ENCODE measurements at places on chromosomes 1 and 21. TPM values are rescaled to one million over a fixed set of nuclear protein-coding genes. Genes with fewer than 3 reads are reported as not detected.

Gene SLC16A4
- 3.3 TPM for total RNA-seq

DNA sequence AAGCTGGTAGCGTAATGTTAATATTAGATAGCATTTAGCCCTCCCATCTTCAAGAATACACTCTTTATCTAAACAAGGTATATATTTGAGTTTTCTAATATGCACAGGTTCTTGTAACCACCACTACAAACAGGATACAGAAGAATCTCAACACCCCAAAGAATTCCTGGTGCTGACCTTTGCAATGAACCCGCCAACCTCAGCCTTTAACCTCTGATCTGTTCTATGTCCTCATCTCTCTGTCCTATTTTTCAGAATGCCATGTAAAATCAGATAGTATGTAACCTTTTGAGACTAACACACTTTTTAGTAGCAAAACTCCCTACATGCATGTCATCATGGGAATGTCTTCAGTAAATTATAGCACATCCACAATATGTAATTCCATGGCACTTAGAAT lies 71.1 kb downstream of the LRRC8C start:
- DNase-seq, result no peak

Gene HES4
- 63.6 TPM for total RNA-seq

Gene DENND2C
- total RNA-seq, result 8.4 TPM

Gene ELF3
- 1,345 TPM for total RNA-seq

- DNase-seq, result peak; percentile 90
These were observed 37.9 kb upstream of the BTG2 start for GRCh38 chr1:203267347-203267846.

DNA sequence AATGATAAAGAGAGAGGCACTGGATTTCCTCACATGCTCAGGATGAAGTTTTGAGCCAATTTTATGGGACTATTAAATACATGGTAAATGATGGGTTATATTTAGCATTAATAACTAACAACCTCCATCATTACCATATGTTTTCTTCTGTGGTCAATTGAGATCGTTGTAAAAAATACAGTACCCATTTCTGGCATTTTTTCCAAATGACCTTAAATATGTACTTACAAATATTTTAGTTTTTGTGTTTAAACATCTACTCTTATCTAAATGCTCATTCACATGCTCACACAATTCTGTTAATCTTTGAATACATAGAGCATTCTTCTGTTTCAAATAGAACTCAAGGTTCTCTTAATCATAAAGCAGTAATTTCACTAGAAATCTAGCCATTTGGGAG lies 330.0 kb upstream of the BRINP3 start:
- no peak for DNase-seq

DNA sequence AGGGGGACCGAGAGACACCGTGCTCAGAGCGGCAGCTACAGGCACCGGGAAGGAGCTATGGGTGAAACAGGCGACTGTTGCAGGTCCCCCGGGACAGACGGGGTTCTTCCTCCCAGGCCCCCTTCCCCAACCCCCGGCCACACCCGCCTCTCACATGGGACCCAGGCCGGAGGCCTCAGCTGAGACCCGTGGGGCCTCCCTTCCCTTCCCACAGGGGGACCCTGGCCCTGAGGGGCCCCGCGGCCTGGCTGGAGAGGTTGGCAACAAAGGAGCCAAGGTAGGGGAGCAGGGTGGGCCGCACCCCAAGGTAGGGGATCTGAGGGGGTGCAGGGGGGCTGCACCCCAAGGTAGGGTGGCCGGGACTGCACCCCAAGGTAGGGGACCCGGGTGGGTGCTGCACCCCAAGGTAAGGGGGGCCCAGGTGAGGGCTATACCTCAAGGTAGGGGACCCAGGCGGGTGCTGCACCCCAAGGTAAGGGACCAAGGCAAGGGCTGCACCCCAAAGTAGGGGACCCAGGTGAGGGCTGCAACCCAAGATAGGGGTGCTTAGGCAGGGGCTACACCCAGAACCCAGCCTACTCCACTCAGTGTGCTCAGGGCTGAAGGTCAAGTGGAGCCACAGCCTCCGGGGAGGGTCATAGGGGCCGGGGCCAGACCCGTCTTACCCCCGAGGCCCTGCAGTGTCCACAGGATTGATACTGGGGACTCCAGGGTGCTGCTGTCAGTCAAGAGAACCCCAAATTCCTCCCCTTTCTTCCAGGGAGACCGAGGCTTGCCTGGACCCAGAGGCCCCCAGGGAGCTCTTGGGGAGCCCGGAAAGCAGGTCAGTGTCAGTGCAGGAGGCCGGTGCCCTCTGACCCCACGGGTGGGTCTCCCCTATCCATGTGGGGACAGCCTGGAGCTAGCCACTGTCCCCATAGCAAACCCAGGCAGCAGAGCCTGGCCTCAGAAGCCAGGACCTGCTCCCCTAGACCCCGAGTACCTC lies 22.7 kb downstream of the COL6A2 start:
- DNase-seq, result no peak

- no peak for DNase-seq
These were observed 192.3 kb downstream of the SLC45A1 start for GRCh38 chr1:8510041-8510823.

DNA sequence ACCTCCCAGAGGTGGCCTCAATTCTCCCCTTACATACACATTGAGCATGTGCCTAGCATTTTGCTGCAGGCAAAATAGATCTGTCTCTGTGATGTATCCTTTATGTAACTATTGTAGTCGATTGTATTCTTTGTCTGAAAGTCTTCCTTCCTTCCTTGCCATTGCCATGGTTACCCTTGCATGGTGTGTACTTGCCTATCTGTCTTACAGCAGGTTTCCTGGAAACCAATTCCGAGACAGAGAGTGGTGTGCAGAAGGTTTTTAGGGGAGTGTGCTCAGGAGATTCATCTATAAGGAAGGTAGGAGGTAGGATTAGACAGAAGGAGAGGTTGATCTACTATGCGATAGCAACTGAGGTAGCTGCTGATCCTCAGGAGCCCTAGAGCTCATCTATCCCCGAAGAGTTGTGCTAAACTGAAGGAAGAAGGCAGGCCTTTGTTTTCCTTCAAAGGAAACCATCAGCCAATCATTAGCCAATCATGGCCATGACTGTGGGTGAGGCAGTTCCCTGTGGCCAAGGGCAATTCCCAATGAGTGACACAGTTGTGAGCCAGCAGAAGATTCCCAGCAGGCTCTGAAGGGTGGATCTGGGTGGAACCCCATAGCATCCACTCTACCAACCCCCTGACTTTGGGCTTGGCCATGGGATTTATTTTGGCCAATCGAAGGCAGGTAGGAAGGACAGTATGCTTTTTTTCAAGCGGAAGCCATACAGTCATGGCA lies 15.0 kb downstream of the CITED4 start:
- no peak for DNase-seq

Gene CATSPER4
- total RNA-seq, result not detected

DNA sequence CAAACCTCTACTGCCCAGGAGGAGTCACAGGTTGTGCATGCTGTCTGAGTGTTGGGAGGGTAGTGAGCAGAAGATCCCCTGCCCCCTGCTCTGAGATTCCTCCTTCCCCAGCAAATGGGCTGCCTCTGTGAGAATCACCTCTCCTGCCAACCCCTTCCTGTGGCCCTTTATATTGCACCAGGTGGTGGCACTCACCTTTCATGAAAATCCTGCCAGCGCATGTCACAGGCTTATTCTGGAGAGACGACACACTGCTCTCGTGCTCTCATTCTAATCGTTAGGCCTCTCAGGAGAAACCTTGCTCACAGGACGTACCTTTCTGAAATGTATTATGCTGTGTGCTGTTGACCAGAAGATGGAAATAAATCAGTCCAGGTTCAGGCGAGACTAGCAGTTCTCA lies 113.7 kb downstream of the RGL1 start:
- DNase-seq, result no peak

Gene FCRL2
- total RNA-seq, result 0.42 TPM

Gene SLC35D1
- 27.6 TPM for total RNA-seq

DNA sequence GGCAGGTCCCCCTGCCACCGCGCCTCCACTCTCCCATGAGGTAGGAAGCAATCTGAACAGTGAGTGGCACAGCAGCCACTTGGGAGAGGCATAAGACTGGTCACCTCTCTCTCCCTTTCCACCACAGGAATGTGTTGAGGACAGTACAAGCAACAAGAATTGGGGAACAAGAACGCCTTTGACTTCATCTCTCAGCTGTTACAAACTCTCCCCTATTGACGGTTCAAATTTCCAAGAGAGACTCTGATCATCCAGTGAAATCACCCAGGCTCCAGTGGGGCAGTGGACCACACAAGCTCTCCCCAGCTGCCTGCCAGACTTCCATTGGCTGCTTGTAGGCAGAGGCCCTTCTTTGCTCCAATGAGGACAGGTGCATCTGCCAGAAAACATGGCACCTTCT lies 249.9 kb upstream of the JUN start:
- no peak for DNase-seq

Gene SPATA1
- total RNA-seq, result 0.96 TPM

DNA sequence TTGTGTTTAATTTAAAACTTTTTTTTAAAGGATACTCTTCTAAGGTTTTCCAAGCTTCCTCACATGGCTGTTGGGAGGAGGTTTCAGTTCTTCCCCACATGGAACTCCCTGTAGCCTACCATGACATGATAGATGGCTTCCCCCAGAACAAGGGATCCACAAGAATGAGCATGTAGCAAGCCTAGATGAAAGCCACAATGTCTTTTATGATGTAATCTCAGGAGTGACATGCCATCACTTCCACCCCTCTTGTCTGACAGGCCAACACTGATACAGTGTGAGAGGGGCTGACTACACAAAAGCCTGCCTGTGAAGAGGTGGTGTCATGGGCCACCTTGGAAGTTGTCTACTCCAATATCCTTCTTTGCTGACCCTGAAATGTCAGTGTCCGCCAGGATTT lies 32.0 kb downstream of the CD34 start:
- DNase-seq, result no peak

DNA sequence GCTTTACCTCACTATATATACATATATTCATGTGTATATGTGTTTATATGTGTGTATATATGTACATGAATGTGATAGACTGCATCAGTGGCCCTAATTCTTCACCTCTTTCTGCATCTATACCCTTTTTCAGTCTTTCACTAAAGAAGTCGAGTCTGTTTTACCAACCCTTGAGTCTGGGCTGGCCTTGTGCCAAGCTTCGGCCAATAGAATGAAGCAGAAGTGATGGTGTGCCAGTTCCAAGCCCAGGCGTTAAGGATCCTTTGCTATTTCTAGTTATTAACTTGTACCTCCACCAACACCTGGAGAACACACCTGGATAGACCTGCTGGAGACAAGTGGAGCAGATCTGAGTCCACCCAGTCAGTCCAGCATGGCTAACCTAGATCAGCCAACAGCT lies 61.6 kb upstream of the PPM1J start:
- no peak for DNase-seq

- DNase-seq, result no peak
These were observed 73.5 kb upstream of the KAZN start for GRCh38 chr1:14524826-14525636.

Gene MYCL
- total RNA-seq, result 84.3 TPM

Gene OXCT2
- total RNA-seq, result 1.1 TPM

GRCh38 chr1:183609313-183609712 lies 19.1 kb upstream of the NCF2 start:
- DNase-seq, result no peak

Gene CBR3
- total RNA-seq, result 1.8 TPM

- peak; percentile 18 for DNase-seq
These were observed 205.0 kb upstream of the GRIK3 start for GRCh38 chr1:37239225-37239740.

DNA sequence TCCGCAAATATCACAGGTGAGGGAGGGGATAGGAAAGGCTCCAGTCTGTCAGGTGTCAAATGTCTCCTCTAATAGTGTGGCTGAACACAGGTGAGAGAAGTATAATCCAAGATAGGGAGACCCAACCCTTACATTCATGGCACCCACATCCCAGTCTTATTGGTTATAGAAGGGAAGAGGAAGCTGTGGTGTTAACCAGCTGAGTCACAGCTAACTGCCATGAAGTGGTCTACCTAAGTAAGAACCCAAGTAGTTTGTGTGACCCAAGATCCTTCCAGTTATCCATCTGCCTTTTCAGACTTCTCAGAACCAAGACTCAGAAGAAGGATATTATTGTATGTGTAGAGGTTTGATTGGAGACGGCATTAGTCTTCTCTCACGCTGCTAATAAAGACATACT lies 37.1 kb downstream of the DDAH1 start:
- no peak for DNase-seq

- peak; percentile 48 for DNase-seq
These were observed 42.4 kb upstream of the TACSTD2 start for GRCh38 chr1:58619286-58620054.

- DNase-seq, result no peak
These were observed 11.1 kb downstream of the CHAF1B start for GRCh38 chr21:36396325-36396724.

Gene CFAP74
- total RNA-seq, result 0.83 TPM

Gene COL8A2
- total RNA-seq, result 8.0 TPM

Gene KRTAP19-3
- total RNA-seq, result not detected

- DNase-seq, result no peak
These were observed 14.2 kb upstream of the CYP4B1 start for GRCh38 chr1:46784666-46785065.

- DNase-seq, result no peak
These were observed 16.4 kb upstream of the KIF21B start for GRCh38 chr1:201039876-201040275.

DNA sequence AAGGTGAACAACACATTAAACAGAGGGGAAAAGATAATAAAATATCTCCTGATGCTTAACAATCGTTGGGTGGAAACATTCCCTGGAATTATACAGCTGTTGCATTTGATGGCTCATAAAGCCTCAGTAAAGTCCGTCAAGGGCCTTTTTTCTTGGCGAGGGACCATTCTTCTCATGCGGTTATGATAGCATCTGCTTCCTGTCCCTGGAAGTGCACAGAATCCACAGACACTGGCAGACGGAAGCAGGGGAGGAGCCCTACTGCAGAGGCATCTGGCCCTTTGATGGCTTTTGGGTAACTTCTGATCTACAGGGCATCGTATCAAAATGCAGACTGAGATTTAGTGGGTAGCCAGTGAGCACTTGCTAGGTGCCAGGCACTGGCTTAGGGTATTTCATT lies 286.9 kb downstream of the KIF26B start:
- no peak for DNase-seq

Gene DDAH1
- 51.2 TPM for total RNA-seq

- DNase-seq, result no peak
These were observed 43.8 kb upstream of the DMRTB1 start for GRCh38 chr1:53415432-53415831.

DNA sequence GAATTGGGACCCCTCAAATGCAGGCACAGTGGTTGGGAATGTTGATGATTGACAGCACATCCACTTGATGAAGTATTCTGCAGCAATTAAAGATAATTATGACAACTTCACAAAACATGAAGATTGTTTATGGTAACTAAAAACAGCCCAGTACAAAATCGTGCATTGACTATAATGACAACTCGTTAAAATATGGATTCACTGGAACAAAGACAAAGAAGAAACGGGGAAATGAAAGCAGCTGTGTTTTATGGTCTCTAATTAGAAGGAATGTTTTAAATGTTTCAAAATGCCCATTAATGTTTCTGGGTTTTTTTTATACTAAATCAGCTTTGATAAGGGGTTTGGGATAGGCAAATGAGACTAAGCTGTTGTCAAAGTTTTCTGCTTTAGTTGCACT lies 36.1 kb downstream of the NIPAL3 start:
- no peak for DNase-seq

Gene FLG2
- not detected for total RNA-seq

Gene AGBL4
- 0.21 TPM for total RNA-seq

Measured in ureter (tissue), 1 donor.